IPS DF 6.9 (cell line): ENCODE measurements at places on chromosomes 3 and 15.
A peak's percentile ranks its signal among the peaks of the same experiment; 100 is the strongest.

- DNase-seq, result no peak
Measured at GRCh38 chr15:60385620-60386552, 11.9 kb downstream of the ANXA2 start.

- no peak for DNase-seq
Measured at GRCh38 chr3:79326642-79327041, 441.2 kb downstream of the ROBO1 start.

- DNase-seq, result no peak
Measured at GRCh38 chr3:193207290-193208273, 33.4 kb upstream of the PLAAT1 start.

GRCh38 chr3:24145981-24146822 lies 201.1 kb downstream of the NR1D2 start:
- no peak for DNase-seq

DNA sequence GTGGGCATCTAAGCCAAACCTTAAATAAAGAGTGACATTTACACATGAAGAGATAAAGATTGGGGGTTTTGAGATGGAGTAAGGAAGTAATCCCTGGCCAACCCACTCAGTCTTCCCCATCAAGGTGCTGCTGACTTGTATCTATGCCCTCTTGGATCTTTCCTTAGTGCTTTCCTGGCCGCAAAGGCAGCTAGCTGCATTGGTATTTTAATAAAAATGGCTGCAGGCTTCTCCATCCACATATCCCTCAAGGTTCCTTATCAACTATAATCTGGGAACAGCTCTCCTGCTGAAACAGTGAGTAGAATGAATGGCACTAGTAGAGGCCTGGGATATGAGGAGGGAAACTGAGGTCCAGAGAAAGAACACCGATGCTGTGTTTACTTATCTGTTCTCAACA lies 122.2 kb upstream of the ANKRD28 start:
- no peak for DNase-seq

DNA sequence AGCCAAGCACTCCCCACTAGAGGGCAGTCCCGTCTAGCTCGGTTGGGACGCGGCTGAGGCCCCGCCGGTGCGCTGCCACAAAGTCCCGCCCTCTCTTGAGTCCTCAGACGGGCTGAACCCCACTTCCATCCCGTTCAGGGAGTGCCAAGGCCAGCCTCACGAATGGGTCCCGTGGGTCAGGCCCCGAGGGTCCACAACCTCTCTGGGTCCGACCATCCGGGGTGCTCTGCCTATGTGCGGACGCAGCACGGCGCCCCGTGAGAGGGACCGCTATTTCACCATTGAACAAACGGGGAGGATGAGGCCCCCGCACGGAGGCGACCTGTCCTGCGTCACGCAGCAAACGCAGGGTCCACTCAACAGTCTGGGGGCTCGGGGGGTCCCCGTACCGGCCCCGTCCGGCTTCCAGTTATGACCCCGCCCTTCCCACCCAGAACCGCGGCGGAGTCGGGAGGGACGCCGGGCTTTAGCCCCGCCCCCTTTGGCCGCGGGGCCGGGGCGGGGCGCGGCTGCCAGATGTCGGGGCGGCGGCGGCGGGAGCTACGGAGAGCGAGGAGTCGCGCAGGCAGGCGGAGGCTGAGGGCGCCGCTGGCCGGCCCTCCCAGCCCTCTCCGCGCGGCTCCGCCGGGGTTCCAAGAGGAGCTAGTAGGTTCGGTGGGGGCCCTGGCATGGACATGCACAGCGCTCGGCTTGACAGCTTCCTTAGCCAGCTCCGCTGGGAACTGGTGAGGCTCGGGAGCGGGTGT lies at the start of gene INKA1:
Gene INKA1 (plus strand): TSS at position 543 of the 746 bp plus-strand sequence. CDS start 132 bp downstream, at position 675.
- peak; percentile 81 for DNase-seq

- no peak for DNase-seq
Measured at GRCh38 chr15:66293419-66294156, at the start of gene DIS3L. DIS3L (plus strand) TSS chr15:66293568; CDS start chr15:66293597, 29 bp downstream.

GRCh38 chr15:62344806-62345539 lies 179.9 kb upstream of the C2CD4B start:
- peak; percentile 74 for DNase-seq

DNA sequence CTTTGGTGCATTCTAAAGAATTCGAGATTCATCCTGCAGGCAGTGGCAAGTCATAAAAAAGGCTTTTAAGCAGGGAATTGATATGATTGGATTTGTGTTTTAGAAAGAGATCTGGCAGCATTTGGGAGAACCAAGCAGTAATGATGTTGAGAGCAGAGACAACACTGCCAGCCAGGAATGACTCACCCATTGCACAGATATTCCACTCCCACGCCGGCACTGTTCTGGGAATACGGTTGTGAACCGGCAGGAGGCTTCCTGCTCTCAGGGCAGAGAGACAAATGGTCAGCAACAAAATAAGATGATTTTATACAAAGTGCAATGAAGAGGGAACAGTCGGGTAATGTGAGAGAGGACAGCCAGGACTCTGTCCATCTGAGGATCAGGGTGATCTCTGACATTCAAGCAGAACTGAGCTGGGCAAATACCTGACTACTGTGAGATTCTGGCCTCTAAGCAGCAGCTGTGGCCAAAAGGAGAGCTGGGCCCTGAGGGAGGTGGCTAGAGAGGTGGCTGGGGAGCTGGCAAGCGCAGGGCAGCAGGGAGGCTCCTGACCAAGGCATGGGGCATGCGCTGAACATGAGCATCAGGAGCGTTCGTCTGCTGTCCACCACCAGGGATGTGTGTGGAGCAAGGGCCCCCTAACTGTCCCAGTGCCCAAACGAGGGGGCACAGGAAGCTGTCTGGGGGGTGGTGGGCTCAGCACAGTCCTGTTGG lies 56.1 kb upstream of the PLXNA1 start:
- DNase-seq, result no peak

- peak; percentile 11 for DNase-seq
Measured at GRCh38 chr15:37682304-37682703, 252.1 kb upstream of the TMCO5A start.

DNA sequence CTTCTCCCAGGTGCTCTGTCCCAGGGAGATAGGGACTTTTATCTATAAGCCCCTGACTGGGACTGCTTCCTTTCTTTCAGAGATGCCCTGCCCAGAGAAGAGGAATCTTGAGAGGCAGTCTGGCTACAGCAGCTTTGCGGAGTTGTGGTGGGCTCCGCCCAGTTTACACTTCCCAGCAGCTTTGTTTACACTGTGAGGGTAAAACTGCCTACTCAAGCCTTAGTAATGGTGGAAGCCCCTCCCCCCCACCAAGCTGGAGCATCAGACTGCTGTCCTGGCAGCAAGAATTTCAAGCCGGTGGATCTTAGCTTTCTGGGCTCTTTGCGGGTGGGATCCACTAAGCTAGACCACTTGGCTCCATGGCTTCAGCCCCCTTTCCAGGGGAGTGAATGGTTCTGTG lies 253.8 kb upstream of the ARL6 start:
- DNase-seq, result no peak

GRCh38 chr3:83498361-83499016 lies 1460.3 kb upstream of the CADM2 start:
- DNase-seq, result no peak

DNA sequence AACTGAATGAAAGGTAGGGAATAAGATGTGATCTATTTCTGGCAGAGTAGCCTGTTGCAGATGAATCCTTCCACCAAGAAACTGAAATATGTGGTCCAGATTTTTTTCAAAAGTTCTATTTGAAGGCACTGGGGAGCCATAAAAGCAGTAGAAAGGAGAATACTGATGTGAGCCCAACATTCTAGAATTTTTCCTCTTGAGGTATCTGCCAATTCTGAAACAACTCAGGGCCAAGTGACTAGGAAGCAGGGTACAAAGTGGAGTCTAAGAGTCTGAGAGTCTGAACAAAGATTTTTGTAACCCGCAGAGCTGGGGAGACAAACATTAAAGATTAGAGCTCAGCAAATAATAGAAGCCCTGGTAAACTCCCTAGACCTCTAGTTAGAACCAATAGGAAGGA lies 58.3 kb upstream of the SLCO3A1 start:
- no peak for DNase-seq

GRCh38 chr3:20321391-20322047 lies 135.5 kb upstream of the SGO1 start:
- no peak for DNase-seq

DNA sequence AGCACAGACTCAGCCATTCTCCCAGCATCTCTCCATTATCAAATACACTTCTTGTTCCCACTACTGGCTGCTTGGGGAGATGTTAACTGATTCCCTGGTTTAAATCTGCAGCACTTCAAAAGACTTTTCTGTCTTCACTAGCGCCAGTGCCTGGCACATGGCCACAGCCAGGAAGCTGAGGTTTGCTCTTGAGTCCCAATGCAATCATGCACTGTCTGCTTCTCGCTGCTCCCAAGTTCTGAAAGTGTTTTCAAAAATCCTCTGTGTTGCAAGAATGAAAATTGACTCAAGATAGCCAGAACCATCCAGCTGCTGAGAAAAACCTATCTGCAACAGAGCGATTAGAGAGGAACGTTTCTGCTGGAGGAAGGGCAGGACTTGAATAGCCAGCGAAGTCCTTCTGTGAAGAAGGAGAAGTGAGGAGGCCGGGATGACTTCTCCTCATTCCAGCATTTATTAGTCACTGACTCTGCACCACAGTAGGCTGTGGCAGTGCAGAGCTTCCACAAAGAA lies 358.4 kb upstream of the NR2F2 start:
- DNase-seq, result no peak

GRCh38 chr3:29741231-29741630 lies 460.4 kb downstream of the RBMS3 start:
- DNase-seq, result no peak

DNA sequence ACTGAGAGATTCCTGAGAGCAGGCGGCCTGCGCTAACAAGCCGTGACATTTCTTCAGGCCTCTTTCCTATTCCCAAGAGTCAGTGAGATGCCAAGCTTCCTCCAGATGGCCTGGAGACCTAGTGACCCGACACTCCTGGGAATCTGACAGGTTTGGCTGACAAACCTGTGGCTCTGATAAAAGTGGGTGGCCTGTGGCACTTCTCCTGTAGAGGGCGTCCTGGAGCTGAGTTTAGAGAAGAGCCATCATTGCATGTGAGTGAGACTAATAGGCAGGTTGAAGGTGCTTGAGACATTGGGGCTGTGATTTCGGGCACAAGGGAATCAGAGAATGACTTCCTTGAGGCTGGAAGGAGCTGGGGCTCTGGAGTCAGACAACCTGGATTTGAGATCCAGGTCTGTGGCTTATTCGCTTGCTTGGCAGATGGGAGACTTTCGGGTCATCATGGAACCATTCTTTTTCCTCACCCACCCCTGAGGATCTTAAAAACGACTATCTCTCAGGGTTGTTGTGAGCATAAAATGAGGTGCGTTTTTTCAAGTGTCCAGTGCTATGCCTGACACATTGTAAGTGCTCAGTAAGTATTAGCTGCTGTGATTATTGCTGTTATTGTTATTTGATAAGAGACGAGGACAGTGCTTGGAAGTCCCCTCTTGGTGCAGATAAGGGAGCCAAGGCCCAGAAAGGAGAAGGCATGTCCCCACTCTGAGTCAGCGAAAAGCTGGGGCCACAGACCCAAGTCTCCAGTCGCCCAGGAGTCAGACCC lies 77.2 kb downstream of the SCN10A start:
- DNase-seq, result peak; percentile 63

GRCh38 chr15:26382444-26383072 lies 390.3 kb downstream of the GABRB3 start:
- no peak for DNase-seq

DNA sequence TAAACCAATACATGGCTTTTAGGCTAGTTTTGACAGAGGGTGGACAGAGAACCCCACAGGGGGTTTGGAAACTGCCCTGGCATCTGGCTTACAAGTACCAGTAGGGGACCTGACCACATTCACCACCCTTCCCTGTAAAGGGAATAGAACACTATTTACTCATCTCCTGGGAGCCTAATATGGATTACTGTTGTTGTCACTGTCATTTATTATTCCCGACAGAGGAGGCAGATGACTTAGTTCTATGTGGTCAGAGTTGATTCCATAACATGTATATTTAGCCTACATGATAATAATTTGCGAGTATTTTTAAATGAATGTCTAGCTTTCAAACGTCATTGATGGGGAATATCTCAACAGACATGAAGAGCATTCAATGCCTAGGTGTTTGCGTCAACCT lies 15.9 kb downstream of the ZBTB38 start:
- no peak for DNase-seq

GRCh38 chr3:76645724-76646123 lies 394.2 kb upstream of the ROBO2 start:
- DNase-seq, result no peak

DNA sequence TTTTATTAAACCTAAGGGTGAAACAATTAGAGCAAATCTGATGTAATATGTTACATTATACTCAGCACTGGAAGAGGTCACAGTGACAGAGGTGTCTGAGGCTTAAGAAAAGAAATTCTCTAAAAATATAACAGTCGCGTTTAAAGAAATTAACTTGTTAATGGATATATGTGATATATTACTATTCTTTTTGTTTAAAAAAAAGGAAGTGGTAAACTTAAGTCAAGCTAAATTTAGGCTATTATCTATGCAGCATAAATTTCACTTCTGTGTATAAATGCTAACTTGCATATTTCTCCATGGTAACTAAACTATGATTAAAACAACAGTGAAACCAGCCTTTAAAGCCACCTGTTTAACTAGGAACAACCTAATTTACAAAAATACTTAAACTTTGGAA lies 191.3 kb downstream of the FOXP1 start:
- no peak for DNase-seq

- no peak for DNase-seq
Measured at GRCh38 chr3:187626581-187626980, 43.6 kb downstream of the SST start.

DNA sequence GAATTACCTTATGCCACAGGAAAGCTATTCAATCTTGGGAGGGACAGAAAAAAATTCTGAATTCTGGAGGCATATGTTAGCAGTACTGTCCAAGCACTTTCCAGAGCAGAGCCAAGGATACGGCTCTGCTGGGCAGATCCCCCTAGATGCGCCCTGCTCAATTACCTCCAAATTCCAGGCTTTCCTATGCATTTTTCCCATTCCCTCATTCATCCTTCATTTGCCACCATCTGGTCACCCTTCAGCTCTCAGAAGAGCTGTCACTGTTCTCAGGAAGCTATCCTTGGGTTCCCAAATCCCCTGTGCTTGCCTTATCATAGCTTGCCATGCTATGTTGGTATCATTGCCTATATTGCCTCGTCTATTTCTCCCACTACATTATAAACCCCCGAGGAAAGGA lies 45.2 kb downstream of the RYK start:
- no peak for DNase-seq

GRCh38 chr15:28185148-28185895 lies 86.2 kb upstream of the OCA2 start:
- no peak for DNase-seq

DNA sequence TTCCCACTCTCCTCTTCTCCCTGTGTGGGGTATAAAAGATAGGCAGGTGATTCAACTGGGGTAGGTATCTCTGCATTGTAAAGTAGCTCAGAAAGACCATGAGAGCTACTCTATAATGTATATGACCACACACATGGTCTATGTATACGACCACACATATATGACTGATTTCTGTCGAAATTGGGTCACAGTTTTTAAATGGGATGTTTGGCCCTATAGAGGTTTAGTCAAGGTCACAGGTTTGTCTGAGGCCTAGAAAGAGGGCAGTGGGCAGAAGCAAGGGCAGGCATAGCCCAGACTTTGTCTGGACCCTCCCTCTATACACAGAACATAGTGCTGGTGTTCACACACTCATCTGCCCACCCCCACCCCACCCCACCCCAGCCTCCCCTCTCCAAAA lies 4.4 kb downstream of the LAMP3 start:
- no peak for DNase-seq

GRCh38 chr3:151979906-151980305 lies 106.5 kb downstream of the SUCNR1 start:
- DNase-seq, result no peak
